CD4-positive, alpha-beta T cell treated with Interleukin-15 for 4 hours (primary cell): ENCODE measurements at places on chromosomes 5 and 9.

GRCh38 chr5:122310889-122311288 is 1.1 kb upstream of the SNCAIP start:
- DNase-seq, result no peak

DNA sequence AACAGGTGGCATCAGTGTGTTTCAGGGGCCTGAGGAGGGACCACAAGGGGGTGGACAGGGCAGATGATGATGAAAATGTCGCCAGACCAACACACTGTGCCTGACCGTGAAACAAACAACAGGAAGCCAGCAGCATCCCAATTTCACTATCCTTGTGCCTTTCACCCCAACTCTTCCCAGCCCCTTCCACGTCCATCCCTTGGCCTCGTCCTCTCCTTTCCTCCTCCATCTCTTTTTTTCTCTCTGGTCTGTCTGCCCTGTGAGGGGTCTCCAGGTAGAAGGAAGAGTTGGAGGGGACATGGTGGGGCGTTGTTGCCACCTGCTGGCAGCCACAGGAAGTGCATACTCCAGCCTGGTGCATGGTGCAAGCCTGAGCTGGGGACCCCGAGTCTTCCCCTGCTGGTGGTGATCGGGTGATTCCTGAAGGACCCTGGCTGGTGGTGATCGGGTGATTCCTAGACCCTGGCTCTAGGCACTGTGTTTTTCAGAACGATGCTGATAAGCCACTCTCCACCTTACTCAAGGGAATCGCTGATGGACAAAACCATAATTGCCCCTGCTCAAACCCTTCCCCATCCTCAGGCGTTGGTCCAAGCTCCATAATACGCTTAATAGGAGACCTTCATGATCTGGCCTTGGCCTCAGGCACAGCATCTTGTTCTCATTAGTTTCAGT is 21.7 kb upstream of the NSD1 start:
- DNase-seq, result peak; percentile 54

DNA sequence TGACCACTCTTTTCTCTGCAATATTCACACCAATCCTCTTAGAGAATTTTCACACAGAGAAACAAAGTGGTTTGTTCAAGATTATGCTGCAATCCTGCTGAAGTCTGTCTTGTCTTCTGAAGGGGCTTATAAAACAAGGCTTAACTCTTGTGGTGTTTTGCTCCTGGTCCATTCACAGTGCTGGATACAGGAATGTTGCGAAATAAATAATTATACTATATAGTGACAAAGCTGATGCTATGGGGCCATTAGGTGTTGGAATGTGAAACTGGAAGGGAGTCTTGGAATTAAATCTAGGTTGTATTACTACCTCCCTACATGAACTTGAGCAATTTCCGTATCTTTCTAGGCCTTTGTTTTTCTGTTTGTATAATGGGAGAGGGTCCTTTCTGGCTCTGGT is 170.2 kb downstream of the TRIM32 start:
- DNase-seq, result no peak

DNA sequence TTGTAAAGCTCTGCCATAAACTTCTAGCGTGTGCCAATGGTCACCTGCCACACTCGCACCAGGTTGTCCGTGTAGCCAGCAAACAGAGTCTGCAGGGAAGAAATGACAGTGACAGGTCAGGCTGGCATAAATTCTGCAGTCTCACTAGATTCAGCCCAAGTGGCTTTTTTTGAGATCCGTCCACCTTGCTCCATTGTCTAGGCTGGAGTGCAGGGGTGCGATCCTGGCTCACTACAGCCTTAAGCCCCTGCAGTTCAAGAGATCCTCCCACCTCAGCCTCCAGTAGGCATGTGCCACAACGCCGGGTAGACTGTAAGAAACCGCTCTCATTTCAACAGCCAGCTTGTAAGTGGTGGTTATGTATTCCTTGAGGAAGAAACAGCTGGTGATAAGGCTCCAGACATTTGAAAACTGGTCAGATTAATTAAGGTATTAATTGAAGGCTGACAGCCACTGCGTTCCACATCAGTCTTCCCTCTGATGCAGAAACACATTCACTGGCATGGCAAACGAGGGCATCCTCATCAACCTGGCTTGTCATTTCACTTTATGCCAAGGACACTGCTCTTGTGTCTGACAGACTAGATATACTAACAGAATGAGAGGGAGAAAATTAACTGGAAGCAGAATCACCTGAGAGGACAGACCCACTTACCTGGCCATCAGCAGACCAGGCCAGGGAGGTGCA is 6.6 kb downstream of the RACK1 start:
- DNase-seq, result no peak

- no peak for DNase-seq
Measured at GRCh38 chr5:89604342-89604741, 721.4 kb upstream of the MEF2C start.

DNA sequence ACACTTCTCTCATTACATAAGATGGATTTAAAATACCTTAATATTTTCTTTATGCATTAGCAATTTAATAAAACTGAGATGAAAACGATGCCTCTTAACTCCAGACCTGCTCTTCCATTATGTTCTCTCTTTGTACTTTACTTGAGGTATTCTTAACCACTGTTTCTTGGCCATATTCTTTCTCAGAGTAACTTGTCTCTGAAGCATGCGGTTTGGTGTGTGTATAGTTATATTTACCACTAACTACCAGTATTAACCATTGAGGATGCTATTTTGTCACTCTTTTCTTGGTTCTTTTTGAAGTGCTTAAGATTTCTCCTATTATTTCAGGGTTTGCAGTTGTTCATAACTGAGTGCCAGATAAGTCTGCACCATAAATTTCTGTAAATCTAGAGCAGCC is 17.9 kb downstream of the TMEM167A start:
- no peak for DNase-seq

GRCh38 chr5:172686111-172686510 is 45.0 kb downstream of the NEURL1B start:
- no peak for DNase-seq

DNA sequence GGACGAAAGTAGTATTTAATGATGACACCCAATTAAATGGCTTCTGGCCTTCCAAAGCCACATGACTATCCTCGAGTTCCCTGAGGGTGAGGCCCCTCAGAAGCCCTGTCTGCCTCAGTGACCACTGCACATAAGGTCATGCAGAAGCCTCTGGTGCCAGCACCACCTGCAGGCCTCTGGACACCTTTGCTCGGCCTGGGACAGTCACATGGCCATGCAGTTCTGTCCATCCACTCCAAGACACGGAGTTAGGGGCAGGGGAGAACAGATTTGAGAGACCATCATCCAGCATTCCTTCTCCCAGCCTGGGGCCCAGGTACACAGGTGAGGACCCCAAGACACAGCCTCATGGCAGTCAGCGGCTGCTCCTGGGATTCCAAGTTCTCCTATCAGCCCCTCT is 145.0 kb downstream of the ROR2 start:
- no peak for DNase-seq

DNA sequence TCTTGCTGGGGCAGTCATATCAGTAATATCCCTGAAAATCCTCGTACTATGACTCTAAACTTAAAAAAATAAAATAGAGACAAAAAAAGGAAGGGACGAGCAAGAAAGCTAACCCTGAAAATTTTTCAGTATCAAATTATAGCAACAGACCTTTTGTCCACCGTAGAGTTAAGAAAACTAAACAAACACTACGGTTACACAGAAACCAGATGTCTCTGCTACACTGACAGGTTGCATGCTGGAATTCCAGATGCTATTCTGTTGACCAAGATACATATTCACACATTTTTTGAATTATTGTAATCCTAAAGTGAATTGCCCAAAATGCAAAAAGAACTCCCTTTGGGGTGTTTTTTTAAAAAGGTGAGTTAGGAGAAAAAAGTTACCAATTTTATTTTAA is 66.9 kb upstream of the SELENOP start:
- no peak for DNase-seq

DNA sequence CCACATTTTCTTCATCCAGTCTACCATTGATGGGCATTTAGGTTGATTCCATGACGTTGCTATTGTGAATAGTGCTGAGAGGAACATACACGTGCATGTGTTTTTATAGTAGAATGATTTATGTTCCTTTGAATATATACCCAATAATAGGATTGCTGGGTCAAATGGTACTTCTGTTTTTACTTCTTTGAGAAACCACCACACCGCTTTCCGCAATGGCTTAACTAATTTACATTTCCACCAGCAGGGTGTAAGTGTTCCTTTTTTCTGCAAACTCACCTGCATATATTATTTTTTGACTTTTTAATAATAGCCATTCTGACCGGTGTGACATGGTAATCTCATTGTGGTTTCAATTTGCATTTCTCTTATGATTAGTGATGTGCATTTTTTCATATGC is 82.2 kb upstream of the RFX3 start:
- no peak for DNase-seq

DNA sequence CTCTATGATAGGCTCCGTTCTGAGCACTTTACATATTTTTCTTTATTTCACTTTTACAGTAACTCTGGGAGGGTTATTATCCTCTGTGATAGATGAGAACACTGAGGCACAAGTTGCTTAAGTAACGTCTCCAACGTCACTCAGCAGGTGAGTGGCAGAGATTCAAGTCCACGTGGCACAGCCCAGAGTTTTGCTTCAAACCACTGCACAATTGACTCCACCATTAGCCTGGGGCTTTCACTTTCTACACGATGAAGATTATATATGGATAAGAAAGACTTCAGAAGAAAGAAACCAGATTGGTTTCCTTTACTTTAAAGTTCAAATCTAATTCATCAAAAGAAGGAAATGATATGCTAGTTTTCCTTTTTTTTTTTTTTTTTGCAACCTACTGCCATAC is 245.9 kb downstream of the SYK start:
- DNase-seq, result peak; percentile 9

DNA sequence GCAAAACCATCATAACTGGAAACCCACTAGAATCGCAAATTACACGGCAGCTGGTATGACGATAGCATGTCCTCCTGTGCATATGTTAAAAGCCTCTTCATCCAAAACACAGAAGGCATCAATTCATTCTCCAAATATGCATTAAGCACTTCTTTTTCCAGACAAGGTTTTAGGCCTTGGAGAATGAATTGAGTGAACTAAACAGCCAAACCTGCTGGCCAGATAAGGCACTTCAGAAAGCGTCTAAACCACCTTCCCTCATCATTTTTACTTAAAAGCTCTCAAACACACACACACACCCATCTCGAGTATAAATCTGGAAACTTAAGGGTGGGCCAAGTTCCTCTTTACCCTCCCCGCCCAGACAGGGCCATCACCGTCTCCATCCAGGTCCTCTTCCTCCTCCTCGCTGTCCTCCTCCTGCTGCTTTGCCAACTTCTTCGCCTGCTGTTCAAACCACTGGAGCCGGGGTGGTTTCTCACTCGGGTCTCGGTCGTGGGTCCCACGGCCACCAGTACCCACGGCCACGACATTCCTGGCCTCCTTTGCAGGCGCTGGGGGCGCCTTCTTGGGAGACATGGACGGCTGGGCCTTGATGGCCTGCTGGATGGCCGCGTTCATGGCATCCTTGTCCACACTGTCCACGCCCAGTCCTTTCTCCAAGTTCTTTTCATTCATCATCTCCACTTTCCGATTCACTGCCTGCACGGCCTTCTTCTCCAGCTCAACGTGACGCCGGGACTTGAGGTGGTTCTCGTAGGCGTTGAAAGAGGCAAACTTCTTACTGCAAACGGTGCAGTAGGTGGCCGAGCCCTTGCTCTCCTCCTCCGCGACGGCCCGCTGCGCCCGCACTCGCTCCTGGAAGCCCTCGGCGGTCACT is 696 bp downstream of the ZNF622 start:
- DNase-seq, result no peak

DNA sequence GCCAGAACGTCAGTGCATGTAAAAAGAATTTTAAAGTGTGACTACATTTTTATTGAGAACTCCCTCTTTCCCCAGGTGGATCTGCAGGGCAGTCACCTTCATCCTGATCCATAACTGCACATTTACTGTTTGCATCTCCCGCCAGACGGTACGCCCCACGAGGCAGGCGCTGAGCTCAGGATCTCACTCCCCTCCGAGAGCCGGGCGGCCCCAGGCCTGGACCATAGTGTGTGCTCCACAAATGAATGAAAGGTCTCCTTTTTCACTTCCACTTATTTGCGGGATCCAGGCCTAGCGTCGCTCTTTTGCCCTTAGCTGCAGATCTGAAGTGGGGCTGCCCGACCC is 378 bp downstream of the DROSHA start:
- DNase-seq, result peak; percentile 2
